ENCODE measurements at places on chromosomes 5 and 9.

GRCh38 chr5:35248843-35249780 is 18.8 kb upstream of the PRLR start:
- DNase-seq, result no peak

- DNase-seq, result no peak
These were observed 600.5 kb downstream of the NR2F1-AS1 start for GRCh38 chr5:92980491-92980890.

DNA sequence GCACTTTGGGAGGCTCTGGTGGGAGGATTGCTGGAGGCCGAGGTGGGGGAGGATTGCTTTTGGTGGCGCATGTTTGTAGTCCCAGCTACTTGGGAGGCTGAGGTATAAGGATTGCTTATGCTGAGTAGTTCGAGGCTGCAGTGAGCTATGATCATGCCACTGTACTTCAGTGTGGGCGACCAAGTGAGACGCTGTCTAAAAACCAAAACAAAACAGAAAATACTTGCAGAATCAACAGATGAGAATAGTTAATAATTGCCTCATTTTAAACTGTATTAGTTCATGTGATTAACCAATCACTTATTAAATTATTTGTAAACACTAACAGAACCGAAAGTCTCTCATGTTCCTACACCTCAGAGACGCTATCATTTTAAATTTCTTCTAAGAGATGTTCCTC is 118.1 kb downstream of the CCDC171 start:
- no peak for DNase-seq

- no peak for DNase-seq
These were observed 390.4 kb upstream of the KIF2A start for GRCh38 chr5:61915646-61916045.

DNA sequence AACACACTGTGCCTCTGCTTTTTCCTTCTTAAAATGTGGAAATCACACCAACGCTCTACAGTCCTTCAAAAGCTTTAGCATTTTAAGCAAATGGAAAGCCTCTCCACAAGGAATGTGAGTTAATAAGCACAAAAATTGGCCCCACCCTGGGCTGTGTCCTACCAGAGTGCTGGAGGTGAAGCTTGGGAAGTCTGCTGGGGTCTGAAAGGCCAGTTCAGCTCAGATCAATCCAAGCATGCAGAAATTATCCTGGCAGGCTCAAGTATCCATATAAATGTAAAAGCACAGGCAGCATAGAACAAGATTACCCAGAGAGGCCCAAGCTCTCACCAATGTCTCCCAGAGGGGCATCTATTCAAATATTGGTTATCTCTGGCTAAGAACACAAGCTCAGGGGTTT is 98.5 kb downstream of the ESM1 start:
- DNase-seq, result no peak

DNA sequence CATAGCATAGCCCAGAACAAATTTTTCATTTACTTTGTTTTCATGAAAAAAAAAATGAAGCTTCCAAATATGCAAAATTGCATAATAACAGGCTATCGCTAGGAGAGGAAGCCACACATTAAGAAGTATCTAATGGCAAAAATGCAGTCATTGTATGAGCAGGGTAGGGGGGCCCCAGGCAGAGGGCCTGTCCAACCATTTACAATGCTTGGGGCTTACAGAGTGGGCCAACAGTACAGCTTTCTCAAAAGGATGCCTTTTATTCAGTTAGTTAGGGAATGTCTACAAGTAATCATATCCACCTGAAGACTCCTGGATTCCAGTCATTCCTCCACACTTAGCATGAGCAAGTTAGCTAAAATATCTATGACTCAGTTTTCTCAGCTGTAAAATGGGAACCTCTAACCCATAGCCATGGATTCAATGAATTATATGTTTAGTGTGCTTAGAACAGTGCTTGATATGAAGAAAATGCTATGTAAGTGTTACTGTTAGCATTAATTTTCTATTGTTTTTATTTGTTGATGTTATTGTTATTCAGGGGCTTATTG is 117.7 kb downstream of the GAS1 start:
- no peak for DNase-seq

GRCh38 chr5:141261238-141261546 is 16.0 kb downstream of the PCDHB15 start:
- DNase-seq, result no peak

DNA sequence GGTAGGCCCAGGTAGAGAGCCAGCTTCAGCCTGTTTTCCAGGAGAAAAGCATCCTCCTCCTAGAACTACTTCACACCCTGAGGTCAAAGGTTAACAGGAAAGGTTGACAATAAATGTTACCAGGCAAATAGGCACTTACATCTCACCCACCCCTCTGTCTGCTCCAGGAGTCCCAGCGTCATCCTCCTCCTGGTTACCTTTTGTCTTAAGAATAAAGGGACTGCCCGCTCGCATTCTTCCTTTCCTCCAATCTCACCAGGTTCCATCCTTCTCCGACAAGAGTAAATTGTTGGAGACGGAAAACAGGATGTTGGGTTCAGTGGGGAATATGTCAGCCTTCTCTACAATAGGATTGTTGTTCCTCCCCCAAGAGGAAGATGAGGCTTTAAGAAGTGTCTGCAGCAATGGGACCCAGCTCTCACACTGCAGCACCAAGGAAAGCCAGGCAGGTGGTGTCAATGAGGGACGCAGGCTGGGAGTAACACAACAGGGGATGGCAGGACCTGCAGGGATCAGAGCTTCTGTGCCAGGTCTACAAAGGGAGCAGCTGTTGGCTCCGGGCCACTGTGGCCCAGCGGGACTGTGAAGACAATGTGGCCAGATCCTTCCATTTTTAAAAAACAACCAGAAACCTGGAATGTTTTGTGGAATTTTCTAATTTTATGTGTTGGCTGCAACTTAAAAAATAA is 29.0 kb downstream of the FAT2 start:
- no peak for DNase-seq

GRCh38 chr5:50595199-50595598 is 71.2 kb upstream of the PARP8 start:
- no peak for DNase-seq

DNA sequence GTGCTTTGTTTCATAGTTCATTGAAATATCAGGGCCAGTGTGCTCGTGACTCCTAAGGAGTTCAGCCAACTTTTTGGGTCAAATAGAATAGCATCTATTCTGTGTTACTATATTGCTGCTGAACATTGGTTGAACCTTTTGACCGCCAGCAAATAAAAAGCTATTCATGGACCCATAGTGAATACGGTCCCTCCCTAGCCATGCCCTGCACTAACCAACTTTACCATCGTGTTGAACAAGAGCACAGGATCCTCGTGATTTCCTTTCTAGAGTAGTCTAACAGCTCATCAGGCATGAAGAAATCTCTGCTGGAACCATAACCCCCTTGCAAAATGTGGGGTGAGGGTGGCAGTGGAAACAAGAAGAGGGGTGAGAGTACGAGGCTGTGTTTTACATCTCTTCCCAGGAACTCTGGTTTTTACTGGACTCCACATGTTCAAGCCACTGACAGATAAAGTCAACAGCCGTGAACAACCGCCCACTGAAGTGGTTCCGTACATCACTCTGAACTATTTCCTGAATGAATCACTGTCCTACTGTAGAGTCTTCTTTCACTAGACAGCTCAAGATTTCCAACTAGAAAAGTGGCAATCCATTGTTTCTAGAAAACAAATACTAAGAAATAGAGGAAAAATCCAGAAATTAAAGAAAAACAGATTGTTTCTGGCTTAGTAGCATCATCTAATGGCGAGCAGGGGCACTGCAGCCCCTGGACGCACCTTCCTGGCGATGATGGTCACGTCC is 70.1 kb upstream of the SPATA31E1 start:
- no peak for DNase-seq

DNA sequence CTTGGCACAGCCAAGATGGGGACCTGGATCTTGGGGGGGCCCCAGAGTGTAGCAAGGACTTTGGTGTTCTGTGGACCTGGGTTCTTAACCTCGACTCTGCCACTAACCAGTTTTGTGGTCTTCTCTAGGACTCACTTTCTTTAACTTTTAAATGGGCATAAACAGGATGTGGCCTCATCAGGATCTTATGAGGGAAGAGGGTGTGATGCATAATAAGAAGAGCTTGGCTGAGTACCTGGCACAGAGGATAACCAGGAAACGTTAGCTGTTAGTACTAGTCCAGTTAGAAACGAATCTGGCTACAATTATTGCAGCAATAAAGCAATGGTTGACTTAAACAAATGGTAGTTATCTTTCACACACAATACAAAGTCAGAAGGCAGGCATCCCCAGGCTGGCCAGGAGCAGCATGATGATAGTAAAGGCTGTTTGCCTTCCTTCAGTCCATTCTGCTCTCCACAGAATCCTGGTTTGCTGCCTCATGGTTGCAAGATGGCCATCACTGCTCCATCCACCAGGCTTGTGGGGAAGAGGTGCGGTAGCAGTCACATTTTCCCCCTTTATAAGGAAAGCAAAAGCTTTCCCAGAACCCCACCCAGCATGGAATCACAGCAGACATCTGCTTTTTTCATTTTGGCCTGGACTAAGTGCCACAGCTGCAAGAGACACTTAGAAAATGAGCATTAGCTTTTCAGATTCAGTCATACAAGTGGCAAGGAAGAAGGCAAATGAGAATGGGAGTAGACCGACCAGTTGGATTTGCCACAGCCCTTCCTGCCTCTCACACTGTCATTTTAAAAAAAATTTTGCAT is 225.0 kb downstream of the AOPEP start:
- DNase-seq, result no peak

DNA sequence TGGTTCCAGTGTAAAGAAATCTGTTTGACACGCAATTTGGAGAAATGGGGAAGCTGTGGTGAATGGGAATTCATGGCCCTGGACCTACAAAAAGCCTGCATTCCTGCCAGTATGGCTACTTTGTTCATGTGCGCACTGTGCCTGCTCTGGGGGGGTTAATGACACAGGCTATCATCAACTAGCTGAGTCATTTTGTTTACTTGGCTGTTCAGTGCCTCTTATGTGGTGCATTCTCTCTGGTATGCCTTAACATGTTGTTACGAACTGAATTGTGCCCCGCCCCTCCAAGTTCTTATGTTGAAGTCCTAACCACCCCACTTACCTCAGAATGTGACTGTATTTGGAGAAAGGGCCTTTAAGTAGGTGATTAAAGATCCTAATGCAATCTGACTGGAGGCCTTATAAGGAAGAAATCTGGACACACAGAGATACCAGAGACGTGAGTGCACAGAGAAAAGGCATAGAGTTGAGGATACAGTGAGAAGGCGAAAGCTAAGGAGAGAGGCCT is 20.4 kb upstream of the UBAP1 start:
- no peak for DNase-seq
